ENCODE measurements at places on chromosomes 4 and X.

- no peaks in the 10 kb centered on the region for H3K4me1 ChIP-seq
- no peaks in the 10 kb centered on the region for H3K27me3 ChIP-seq
- no peak for DNase-seq
- H3K4me3 ChIP-seq: no peak overlapping the region
Observed at GRCh38 chrX:42755815-42756214, 22.1 kb downstream of the PPP1R2C start.

GRCh38 chrX:55695227-55696018 lies 22.1 kb upstream of the RRAGB start:
- H3K36me3 ChIP-seq: no peaks in the 10 kb centered on the region
- DNase-seq: no peak
- H3K4me1 ChIP-seq: peaks cover 12% of the 10 kb centered on the region
- no peaks in the 10 kb centered on the region for H3K27me3 ChIP-seq

GRCh38 chrX:68910731-68911428 lies 82.1 kb downstream of the EFNB1 start:
- DNase-seq: no peak
- H3K27me3 ChIP-seq: peaks cover 11% of the 10 kb centered on the region
- no peak overlapping the region for H3K4me3 ChIP-seq
- H3K4me1 ChIP-seq: no peaks in the 10 kb centered on the region

- peak overlapping the region; percentile 99 for H3K27ac ChIP-seq
- no peak for DNase-seq
- no peaks in the 10 kb centered on the region for H3K27me3 ChIP-seq
- H3K4me3 ChIP-seq: peak overlapping the region; percentile 99
- peaks cover 44% of the 10 kb centered on the region for H3K4me1 ChIP-seq
Observed at GRCh38 chr4:77821775-77822174, 2.6 kb upstream of the CNOT6L start.

GRCh38 chrX:40068048-40068447 lies 29.7 kb downstream of the BCOR start:
- H3K36me3 ChIP-seq: peaks cover 2% of the 10 kb centered on the region
- peaks cover 33% of the 10 kb centered on the region for H3K4me1 ChIP-seq
- no peak overlapping the region for H3K4me3 ChIP-seq
- no peak for DNase-seq

DNA sequence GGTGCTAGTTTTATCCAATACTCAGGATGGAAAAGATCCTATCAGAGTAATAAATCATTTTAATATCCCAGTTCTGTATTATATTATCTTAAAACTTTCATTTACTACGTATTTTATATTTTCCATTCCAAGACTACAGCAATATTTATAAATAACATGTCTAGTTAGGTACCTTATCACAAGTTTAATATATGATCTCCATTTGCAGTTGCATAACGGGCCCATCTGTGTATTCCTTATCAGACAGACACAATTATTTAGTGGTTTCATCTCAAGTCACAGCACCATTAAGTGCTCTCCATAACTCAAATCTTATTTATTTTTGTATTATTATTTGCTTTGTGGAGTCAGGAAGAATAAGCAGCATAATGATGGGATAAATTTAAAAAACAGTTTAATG lies 333.9 kb downstream of the SH2D1A start:
- H3K36me3 ChIP-seq: no peaks in the 10 kb centered on the region
- no peak overlapping the region for H3K4me3 ChIP-seq
- H3K27ac ChIP-seq: no peak overlapping the region
- no peaks in the 10 kb centered on the region for H3K27me3 ChIP-seq
- DNase-seq: no peak

DNA sequence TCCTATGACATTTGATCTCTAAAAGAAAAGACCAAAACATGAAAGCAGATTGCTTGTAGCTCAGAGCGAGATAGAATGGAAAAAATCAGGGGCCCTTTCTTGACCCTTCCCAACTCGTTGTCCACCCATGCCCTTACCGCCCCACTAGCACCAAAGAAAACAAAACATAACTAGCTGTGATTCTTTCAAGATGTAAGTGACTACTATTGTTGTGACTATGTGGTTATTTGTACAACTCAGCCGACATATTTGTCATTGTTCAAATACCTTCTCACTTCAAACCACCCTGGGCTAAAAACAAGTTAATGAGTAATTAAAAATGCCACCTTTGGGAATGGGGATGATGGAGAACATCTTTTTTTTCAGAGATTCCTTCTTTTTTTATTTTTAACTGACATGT lies 171.2 kb upstream of the GPC4 start:
- H3K27ac ChIP-seq: no peak overlapping the region
- H3K4me1 ChIP-seq: no peaks in the 10 kb centered on the region
- H3K27me3 ChIP-seq: peaks cover 7% of the 10 kb centered on the region
- DNase-seq: no peak
- H3K36me3 ChIP-seq: no peaks in the 10 kb centered on the region

DNA sequence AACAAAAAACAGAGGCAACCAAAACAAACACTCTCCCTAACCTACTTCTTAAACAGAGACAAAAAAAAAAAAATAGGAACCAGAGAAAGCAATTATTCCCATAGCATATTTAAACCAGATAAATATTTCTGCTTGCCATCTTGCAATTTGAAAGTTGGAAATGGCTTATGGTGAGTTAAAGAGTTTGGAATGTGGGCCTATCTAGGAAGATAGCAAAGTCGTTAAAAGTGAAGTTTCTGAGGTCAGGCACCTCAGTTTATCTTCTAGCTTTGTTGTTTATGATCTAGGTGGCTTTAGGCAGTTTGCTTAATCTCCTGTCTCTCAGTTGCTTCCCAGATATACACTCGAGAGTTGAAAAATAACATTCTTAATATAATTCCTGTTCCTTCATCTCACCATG lies 284.2 kb downstream of the KCNIP4 start:
- no peaks in the 10 kb centered on the region for H3K4me1 ChIP-seq
- no peak for DNase-seq
- H3K27ac ChIP-seq: no peak overlapping the region
- H3K27me3 ChIP-seq: no peaks in the 10 kb centered on the region

DNA sequence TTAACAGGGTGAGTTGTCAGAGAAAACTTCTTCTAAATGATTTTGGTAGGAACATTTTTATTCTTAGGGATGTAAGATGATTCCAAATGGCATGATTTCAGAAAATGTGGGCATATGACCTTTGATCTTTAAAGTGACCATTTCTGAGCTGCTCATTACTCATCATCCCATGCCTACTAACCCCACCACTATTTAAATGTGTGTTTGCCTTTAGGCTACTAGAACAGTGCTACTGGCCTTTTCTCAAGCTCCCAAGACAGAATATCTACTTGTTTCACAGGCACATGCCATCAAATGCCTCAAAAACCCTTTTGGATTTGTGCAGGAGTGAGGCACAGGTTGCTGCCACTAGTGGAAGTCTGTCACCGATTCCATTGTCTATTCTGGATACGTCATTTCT lies 428.2 kb downstream of the ADAM29 start:
- no peaks in the 10 kb centered on the region for H3K36me3 ChIP-seq
- H3K27me3 ChIP-seq: no peaks in the 10 kb centered on the region
- H3K4me3 ChIP-seq: no peak overlapping the region
- no peak overlapping the region for H3K27ac ChIP-seq

GRCh38 chr4:152246659-152247058 lies 289.2 kb downstream of the FBXW7 start:
- H3K36me3 ChIP-seq: no peaks in the 10 kb centered on the region
- no peaks in the 10 kb centered on the region for H3K27me3 ChIP-seq
- H3K4me3 ChIP-seq: peak overlapping the region; percentile 55

GRCh38 chr4:186900984-186901383 lies 177.3 kb upstream of the FAT1 start:
- H3K27ac ChIP-seq: no peak overlapping the region
- H3K36me3 ChIP-seq: no peaks in the 10 kb centered on the region
- H3K4me1 ChIP-seq: no peaks in the 10 kb centered on the region
- H3K4me3 ChIP-seq: no peak overlapping the region
- no peaks in the 10 kb centered on the region for H3K27me3 ChIP-seq

DNA sequence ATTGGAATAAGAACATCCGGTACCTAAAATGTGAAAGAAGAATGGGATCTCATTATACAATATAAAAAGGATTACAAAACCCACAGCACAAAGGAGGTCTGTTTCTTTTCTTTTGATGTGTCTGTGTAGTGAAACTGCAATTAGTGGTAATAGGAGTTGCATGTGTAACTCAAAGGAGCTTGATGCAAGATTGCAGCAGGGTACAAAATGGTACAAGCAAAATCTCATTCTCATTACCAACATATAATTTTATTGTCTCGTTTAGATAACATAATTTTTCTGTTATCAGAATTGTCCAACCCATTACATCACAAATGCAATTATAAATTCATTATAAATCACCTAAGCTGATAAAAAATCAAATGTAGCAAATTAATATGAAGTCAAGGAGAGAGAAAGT lies 47.1 kb upstream of the CCSER1 start:
- no peak overlapping the region for H3K4me3 ChIP-seq
- H3K27ac ChIP-seq: no peak overlapping the region
- H3K27me3 ChIP-seq: peaks cover 7% of the 10 kb centered on the region
- no peaks in the 10 kb centered on the region for H3K4me1 ChIP-seq
- H3K36me3 ChIP-seq: no peaks in the 10 kb centered on the region

GRCh38 chr4:29058531-29058930 lies 1661.6 kb upstream of the PCDH7 start:
- no peaks in the 10 kb centered on the region for H3K27me3 ChIP-seq
- H3K4me1 ChIP-seq: no peaks in the 10 kb centered on the region
- no peak for DNase-seq
- no peak overlapping the region for H3K27ac ChIP-seq
- no peak overlapping the region for H3K4me3 ChIP-seq

- DNase-seq: peak; percentile 17
- no peak overlapping the region for H3K27ac ChIP-seq
- no peak overlapping the region for H3K4me3 ChIP-seq
- peaks cover 5% of the 10 kb centered on the region for H3K4me1 ChIP-seq
- peaks cover 16% of the 10 kb centered on the region for H3K27me3 ChIP-seq
Observed at GRCh38 chr4:164731827-164732474, 22.0 kb upstream of the SMIM31 start.

- peak overlapping the region; percentile 74 for H3K27ac ChIP-seq
- H3K4me3 ChIP-seq: no peak overlapping the region
Observed at GRCh38 chr4:3234171-3235029, 14.6 kb upstream of the MSANTD1 start.

- no peaks in the 10 kb centered on the region for H3K27me3 ChIP-seq
- H3K4me3 ChIP-seq: no peak overlapping the region
- peaks cover 13% of the 10 kb centered on the region for H3K36me3 ChIP-seq
- no peak overlapping the region for H3K27ac ChIP-seq
- peaks cover 10% of the 10 kb centered on the region for H3K4me1 ChIP-seq
Observed at GRCh38 chr4:121674696-121675095, 22.1 kb downstream of the ANXA5 start.
